ENCODE measurements at places on chromosomes 12 and 14.

- DNase-seq: no peak
Measured at GRCh38 chr12:105393587-105393986, 63.1 kb downstream of the C12orf75 start.

- DNase-seq: no peak
Measured at GRCh38 chr14:98348505-98348904, 923.5 kb downstream of the BCL11B start.

DNA sequence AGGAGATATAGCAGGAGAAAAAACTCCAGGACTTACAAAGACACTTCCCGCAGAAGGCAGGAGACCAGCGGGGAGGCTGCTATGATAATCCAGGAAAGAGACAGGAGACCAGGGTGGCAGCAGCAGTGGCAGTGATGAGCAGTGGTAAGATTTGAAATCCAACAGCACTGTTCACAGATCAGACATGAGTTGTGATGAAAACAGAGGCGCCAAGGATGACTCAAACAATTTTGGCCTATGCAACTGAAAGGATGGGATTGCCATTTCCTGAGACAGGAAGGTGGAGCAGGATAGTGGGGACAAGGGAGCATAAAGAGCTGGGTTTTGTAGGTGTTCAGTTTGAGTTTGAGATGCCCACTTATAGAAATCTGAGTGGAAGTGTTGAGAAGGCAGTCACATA is 108.6 kb upstream of the DYRK2 start:
- no peak for DNase-seq

DNA sequence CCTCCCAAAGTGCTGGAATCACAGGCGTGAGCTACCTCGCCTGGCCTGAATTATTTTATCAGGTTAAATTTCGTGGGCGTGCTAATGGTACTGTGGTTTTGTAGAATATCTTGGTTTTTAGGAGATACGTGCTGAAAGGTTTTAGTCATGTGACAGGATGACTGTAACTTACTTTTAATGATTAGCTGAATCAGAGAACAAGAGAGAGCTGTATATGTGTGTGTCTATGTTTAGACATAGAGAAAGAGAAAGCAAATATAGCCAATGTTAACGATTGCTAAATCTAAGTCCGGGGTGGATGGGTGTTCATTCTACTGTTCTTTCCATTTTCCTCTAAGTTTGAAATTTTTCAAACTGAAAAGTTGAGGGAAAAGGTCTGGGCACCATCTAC is 9.2 kb upstream of the PNMA1 start:
- DNase-seq: no peak

Data from stimulated activated CD4-positive, alpha-beta T cell treated with anti-CD3 and anti-CD28 coated beads, Interleukin-2, amount 100 ng/mL, for 4 hours (primary cell).